Hematopoietic multipotent progenitor cell (in vitro differentiated cells): ENCODE measurements at places on chromosomes 6 and 20.
A peak's percentile ranks its signal among the peaks of the same experiment; 100 is the strongest.

DNA sequence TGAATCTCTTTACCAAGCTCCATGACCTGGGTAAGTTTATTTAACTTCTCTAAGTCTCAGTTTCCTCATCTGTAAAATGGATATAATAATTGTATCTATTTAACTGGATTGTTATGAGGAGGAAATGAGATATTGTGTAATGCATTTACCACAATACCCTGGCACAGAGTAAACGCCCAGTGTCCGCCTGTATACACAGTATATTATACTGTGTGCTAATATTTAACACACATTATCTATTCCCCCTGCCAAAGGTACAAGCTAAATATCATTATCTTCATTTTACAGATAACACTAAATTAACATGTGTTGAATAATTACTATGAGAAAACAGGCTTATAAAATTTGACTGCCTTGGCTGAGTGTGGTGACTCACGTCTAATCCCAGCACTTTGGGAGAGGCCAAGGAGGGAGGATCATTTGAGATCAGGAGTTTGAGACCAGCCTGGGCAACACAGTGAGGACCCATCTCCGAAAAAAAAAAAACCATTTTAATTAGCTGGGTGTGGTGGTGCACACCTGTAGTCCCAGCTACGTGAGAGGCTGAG lies 38.7 kb upstream of the TNFRSF21 start:
- DNase-seq = no peak

DNA sequence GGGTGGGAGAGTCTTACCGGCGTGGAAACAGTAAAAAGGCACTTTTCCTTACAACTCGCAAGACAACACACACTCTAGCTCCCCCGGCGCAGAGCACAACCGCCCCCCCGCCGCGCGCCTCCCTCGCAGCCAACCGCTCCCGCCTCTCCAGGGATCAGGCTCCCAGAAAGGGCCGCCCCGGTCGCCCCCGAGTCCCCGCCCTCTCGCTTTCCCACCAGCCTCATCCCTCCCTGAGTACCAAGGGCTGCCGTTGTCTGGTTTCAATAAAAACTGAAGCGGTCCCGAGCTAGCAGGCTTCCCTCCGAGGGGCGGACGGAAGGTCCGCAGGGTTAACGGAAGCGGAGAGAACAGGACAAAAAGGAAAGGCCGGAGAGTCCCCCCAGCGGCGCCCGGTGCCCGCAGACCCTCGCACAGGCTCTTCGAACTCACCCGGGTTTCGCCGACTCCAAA lies 804 bp downstream of the ELOVL5 start:
- peak; percentile 42 for DNase-seq

DNA sequence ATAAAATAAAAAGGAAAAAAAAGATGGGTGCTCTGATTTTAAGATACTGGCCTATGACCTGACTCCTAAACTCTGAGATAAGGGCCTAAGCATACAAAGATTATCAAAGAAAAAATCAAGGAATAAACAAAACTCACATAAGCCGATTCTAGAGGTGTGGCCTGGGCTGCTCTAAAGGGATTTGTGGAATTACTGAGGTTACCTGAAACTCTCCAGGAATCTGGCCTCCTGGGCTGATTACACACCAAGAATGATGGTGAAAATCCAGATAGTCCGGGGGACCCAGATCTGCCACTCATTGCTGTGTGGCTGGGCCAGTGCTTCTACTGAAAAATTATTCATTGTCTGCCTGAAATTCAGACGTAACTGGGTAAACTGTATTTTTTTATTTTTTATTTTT lies 122.7 kb upstream of the RNF24 start:
- DNase-seq = no peak

GRCh38 chr6:8442150-8442549 lies 6.8 kb upstream of the SLC35B3 start:
- DNase-seq = no peak

- DNase-seq = peak; percentile 1
Observed at GRCh38 chr6:128491610-128492206, 28.7 kb downstream of the PTPRK start.

GRCh38 chr6:161915456-161915964 lies 641.6 kb upstream of the AGPAT4 start:
- DNase-seq = no peak

DNA sequence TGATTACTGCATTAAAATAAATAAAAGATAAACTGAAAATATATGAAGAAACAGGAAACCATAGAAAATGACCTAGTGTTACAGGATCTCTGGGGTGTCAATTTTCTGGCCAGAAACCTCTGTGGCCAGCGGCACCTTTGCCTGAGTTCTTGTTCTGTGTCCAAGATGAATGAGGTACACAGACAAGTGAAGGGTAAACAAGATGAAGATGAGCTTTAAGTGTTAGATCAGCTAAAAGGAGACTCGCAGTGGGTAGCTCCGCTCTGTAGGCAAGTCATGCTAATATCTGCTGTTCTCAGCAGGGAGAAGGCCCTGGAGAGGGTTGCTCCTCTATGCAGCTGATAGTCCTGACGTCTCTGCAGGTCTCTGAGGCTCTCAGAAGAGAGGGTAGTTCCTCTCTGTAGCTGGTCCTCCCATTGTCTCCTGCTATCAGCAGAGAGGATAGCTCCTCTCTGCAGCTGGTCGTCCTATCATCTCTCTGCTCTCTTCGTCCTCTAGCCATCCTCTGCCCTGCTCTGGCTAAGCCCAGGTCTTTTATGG lies 35.9 kb upstream of the TBC1D22B start:
- DNase-seq = no peak

- DNase-seq = no peak
Observed at GRCh38 chr20:47669152-47669425, 116.2 kb downstream of the SULF2 start.

GRCh38 chr6:87093651-87094050 lies 1.3 kb downstream of the CGA start:
- DNase-seq = peak; percentile 45

GRCh38 chr6:20400456-20401204 lies 1.0 kb upstream of the E2F3 start:
- DNase-seq = peak; percentile 57

- no peak for DNase-seq
Observed at GRCh38 chr6:18514180-18514579, 127.0 kb downstream of the RNF144B start.

DNA sequence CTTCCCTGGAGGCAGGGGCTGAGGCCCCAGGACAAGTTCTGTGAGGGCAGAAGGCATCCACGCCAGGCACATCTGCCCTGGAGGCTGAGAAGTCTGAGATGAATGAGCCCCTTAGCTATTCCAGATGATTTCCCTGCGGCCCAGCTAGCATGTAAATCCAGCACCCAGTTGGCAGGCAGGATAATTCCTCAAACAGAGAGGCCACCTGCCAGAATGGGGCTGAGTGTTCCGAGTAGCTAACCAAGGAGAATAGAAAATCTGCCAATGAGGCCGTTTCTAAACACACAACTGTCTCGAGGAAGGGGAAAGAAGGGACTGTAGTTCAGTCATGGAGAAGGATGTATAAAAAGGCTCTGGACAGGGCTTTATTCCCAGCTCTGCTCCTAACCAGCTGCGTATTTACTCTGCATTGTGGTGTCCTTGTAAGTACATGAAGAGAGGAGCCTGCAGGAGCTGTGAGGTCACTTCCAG lies 211.4 kb upstream of the CDYL start:
- DNase-seq = no peak

DNA sequence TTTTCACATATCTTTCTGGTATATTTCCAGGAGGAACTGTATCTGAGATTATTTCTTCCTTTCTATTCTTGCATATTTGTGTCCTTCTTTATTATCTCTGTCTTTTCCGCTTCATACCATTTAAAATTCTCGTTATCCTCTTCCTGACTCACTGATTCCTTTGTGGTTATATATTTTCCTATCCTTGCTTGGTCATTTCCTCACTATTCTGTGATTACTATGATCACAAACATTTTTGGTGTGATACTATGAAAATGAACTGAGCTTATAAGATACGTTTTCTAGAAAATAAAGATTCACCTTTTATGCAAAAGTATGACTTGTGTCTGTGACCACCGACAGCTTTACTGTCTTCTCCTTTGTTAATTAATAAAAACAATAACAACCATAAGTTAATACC lies 26.5 kb upstream of the MYCT1 start:
- DNase-seq = no peak

- no peak for DNase-seq
Observed at GRCh38 chr20:30167540-30167939, 1089.9 kb upstream of the DEFB115 start.

GRCh38 chr6:105357165-105357564 lies 45.7 kb downstream of the PREP start:
- DNase-seq = no peak

GRCh38 chr6:137307163-137307854 lies 88.1 kb upstream of the IFNGR1 start:
- DNase-seq = peak; percentile 79

DNA sequence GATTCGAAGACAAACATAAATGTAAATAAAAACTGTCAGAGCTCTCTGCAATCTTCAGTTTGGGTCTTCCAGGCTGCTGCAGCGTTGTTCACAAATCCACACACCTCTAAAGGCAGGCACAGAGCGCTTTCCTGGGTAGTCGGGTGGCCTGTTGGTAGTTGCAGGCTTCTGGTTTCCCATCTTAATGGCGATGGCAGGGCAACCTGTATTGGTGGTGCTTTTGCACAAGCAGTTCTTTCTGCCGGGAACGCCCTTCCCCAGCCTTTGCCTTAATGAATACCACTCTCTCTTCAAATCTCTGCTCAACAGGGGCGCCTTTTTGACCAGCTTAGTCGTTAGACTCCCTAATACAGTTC lies 723 bp upstream of the IFT52 start:
- DNase-seq = no peak

DNA sequence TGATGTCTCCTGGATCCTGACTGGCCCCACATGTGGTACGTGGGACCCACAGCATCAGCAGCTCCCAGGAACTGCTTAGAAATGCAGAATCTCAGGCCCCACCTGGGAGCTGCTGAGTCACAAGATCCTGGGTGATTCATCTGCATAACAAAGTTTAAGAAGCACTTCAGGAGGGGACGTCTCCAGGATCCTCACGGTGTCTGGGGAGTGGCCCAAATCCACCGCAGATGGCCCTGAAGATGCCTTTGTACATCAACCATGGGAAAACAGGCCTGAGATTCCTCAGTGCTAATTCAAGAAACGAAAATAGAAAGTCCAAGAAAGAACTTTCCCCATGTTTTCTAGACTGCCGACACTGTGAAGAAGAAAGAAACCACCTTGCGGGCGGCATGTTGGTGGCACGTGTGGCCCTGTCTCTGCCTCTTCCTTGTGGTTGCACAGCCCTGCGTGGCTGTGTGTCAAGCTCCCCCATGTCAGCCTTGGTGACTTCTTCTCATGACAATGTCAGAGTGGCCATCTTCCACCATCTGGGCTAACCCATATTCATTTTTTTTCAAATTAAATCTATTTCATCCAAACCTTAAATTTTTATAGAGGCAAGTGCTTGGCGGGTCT lies 26.1 kb downstream of the RRBP1 start:
- no peak for DNase-seq

- peak; percentile 63 for DNase-seq
Observed at GRCh38 chr20:35773154-35773751, 1.4 kb downstream of the PHF20 start.

DNA sequence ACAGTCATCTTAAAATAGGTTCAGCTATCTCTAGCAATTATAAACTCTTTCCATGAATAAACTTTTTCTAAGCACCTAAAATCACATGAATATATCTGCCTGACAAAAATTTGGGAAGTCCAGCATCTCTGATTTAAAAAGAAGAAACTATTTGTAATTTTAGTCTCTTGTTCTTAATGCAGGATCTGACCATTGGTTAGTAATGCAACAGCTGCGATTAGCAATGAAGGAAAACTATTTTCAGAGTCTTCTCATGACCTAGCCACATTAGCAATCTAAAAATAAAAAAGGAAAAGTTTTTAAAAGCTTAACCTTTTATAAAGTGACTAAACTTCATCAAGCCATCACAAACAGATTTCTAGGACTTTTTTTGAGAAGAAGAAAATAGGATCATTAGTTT lies 97.5 kb downstream of the PTPRK start:
- no peak for DNase-seq

- no peak for DNase-seq
Observed at GRCh38 chr20:59861401-59861800, 72.0 kb downstream of the SYCP2 start.

DNA sequence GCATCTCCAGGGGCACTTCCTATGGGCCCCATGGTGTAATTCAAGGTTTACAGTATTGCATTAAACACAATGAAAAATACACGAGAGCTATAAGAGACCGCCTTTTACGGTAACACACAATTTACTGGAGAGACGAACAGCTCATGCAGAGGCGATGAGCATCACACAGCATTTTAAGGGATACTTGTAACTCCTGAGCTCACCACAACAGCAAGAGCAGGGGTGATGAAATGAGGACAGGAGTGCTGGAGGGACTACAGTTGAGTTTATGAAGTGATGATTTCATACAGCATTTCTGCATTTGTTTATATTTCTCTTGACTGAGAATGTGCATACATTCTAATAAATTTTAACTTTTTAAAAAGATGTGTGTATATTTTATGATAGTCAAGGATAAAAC lies 113.9 kb downstream of the WDR27 start:
- DNase-seq = no peak

GRCh38 chr20:62080249-62080990 lies 14.7 kb upstream of the TAF4 start:
- no peak for DNase-seq

DNA sequence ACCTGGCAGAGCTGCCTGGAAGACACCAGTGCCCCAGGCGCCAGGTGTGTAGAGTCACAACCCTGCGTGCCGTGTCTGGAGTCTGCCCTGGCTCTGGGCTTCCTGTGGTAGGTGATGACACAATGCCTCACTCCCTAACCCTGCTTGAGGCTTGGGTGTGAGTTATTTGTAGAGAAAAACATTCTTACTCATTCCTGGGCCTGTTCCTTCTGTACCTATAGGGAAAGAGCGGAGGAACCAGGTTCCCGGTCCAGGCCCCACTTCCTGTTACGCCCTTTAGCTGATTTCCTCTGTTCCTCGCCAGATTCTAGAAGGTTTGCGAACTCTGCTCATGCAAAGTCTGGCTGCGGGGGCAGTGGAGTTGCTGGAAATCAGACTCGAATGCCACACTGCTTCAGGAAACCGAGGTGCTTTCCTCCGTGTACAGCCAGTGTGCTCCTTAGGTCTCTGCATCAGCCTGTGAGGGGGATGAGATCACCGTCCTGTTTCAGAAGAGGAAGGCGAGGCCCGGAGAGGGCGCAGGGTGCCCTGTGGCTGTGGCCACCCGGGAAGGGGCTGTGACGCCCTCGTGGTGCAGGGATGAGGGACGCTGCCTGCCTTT lies 67.1 kb upstream of the DUSP22 start:
- peak; percentile 18 for DNase-seq

DNA sequence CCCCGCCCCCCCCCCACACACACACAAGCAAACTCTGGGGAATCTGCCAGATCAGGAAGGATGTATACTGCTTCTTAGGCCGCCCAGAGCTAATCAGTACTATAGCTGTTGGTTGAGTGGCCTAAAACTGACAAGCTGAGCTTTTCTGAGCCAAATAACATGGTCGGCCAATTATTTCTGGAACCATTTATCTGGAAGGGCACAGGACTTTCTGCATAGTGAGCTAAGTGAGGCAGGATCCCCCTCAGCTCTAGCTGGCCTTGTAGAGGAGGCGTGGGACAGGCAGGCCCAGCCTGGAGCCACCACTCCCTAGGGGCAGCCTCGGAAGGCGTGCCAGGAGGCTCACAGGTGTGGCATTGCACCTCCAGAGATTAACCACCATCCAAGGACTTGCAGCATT lies 200.1 kb downstream of the TMEM242 start:
- no peak for DNase-seq

GRCh38 chr20:56702931-56703840 lies 74.1 kb downstream of the TFAP2C start:
- DNase-seq = no peak

GRCh38 chr6:157144859-157145568 lies 178.3 kb downstream of the TMEM242 start:
- no peak for DNase-seq
